ENCODE measurements at places on chromosomes 3 and 15.
A peak's percentile ranks its signal among the peaks of the same experiment; 100 is the strongest.

- no peak for DNase-seq
Measured at GRCh38 chr3:159458010-159458409, 530.6 kb upstream of the IL12A start.

DNA sequence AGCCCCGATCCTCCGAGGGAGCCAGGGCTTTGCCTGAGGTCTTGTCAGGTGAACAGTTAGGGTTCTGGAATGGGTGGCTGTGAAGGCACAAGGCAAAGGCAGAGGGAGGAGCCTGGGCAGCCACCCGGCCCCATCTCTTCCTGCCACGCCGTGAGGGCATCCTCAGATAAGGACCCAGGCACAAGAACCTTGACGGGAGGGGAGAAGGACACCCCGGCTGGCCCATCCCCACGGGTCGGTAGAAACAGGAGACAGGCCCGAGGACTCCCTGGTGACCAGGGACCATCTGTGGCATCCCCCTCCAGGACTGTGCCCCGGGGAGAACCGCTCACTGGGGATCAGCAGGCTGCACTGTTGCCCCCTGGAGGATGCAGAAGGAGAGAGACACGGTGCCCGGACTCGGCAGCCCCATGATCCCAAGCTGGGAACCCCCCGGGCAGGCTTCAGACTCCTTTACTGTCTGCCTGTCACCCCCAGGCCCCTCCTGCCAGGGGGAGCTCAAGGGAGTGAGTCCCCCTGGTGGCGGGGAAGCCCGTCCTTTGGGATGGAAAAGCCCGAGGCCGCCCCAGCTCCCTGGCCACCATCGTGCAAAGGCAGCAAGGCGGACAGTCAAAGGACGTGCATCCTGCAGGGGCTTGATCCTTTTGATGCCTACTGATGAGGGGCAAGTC, 12.3 kb upstream of the PCSK6 start:
- no peak for DNase-seq

- no peak for DNase-seq
Measured at GRCh38 chr15:69557707-69558409, 105.2 kb downstream of the RPLP1 start.

DNA sequence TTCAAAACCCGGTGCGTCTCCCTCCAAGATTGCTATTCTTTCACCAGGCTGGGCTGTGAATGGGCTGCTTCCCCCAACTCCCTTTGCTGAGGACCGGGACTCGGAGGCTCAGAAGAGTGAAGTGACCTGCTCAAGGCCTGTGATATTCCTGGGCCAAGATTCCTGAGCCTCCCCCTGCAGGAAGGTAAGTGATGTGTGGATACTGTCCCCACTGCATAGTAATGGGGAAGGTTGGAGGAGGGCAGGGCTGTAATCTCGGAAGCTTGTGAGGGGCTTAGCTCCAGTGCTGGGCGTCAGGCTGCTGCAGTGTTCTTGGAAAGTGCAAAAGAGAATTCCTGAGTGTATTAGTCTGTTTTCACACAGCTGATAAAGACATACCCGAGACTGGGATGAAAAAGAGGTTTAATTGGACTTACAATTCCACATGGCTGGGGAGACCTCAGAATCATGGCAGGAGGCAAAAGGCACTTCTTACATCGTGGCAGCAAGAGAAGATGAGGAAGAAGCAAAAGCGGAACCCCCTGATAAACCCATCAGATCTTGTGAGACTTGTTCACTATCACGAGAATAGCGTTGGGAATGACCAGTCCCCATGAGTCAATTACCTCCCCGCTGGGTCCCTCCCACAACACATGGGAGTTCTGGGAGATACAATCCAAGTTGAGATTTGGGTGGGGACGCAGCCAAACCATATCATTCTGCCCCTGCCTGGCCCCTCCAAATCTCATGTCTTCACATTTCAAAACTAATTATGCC, 67.6 kb downstream of the EFCAB12 start:
- DNase-seq, result no peak

DNA sequence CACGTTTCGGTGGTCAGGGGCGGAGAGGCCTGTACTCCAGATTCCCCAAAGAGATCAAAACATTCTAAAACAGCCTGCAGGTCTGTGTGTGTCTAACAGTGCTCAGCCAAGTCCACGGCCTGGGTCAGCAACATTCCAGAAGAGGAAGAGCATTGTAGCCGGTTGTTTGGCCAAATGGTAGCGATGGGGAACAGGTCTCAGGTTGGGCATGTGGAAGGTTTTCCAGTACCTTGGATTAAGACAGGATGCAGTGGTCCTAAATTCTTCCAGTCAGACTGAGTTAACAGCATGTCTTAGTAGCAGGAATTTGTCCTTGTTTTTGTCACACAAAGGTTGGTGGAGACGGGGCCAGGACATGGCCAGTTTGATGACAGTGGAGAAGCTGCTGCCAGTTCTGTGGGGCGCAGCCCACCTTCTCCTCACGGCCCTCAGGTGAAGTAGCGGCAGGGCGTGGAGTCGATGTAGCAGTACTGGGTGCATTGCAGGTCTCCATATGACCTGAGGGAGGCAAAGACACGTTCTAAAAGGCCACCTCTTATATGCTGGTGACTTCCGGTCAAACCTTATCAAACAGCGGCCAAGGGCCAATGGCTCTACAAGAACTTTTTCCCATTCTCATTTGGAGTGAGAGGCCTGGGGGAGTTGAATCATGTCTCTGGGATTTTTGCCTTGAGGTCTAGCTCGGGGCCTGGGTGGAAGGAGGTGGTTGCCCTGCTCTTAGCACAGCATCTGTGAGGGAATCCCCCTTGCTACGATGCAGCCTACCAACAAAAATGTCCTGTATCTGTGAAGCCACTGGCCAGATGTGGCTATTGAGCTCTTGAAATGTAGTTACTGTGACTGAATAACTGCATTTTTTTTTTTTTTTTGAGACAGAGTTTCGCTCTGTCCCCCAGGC, 24.1 kb downstream of the EAF1 start:
- DNase-seq, result no peak

DNA sequence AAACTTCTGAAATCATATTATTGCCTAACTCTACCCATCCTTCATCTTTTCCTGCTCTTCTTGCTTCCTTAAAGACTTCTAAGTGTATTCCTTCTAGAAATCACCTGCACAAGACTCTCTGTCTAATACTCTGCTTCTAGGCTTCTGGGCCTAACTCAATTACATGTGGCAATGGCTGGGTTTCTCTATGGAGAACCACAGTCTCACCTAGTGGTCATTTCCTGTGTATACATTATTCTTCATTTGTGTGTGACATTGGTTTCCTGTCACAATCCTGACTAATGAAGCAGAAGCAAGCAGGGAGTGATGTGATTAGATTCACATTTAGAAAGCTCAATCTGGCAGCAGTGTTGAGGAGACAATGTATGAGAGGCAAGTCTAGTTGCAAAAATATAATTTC, 16.9 kb upstream of the CLDN1 start:
- no peak for DNase-seq

- DNase-seq, result no peak
Measured at GRCh38 chr3:135487261-135487660, 478.3 kb upstream of the PPP2R3A start.

DNA sequence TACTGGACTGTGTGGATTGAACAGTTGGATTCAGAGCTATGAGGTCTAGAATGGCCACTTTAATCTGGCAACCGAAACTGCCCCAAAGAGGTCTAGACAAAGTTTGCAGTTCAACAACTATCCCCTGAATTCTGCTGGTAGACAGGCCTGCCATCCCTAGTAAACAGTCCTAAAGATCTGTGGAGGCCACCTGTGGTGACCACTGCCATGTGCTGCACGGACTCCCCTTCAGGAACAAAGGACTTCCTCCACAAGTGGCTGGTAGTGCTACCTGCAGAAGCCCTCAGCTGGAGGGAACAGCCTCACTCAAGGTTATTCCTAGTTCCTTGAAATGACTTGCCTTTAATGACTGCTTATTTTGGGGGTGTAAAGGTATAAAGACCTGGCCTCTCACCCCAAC, 6.1 kb downstream of the TNFAIP8L3 start:
- no peak for DNase-seq

- DNase-seq, result no peak
Measured at GRCh38 chr3:105798381-105798934, 70.4 kb downstream of the CBLB start.

DNA sequence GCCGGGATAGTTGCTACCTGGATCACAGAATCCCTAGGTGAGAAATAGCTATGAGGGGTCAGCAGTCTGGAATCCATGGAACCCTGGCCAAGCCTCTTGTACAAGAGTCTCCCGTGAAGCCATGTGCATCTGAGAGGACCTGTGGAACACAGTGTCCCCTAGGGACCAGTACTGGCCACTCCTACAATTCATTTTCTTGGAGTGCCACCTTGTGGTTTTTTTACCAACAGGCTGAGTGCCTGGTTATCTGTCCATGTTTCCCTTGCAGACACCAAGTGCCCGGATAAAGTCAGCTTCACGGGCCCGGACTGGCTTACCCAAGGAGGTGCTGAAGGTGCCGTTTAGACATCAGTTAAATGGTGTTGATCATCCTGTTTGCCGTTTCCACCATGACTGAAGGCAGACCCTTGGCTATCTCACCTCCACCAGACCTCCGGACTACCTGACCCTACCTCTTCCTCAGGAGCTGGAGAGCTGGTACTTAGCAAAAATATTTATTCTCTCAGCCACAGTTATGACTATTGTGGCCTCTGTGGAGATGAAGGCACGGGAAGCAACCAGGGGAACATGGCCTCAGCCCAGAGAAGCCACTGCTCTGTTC, 93.9 kb downstream of the RBPMS2 start:
- no peak for DNase-seq

- no peak for DNase-seq
Measured at GRCh38 chr3:43071313-43071893, 34.5 kb downstream of the POMGNT2 start.

DNA sequence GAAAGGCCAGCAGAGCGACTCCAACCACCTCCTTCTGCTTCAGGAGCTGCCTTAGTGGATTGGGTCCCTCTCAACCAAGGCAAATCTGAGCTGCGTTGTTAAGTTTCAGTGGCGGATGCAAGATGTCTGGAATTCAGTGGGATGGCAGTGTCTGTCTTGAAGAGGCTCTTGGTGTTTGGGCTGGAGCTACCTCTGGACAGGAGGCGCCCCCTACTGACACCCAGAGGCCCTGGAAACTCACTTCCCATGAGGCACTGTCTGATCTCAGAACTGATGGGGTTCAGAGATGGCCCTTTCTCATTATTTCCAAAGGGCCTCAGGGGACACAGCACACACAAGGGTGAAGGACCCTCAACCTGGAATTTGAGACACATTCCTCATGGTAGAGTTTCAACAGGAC, 6.0 kb upstream of the SLC28A1 start:
- DNase-seq, result peak; percentile 72

- peak; percentile 18 for DNase-seq
Measured at GRCh38 chr3:52983336-52983807, 62.5 kb downstream of the SFMBT1 start.

DNA sequence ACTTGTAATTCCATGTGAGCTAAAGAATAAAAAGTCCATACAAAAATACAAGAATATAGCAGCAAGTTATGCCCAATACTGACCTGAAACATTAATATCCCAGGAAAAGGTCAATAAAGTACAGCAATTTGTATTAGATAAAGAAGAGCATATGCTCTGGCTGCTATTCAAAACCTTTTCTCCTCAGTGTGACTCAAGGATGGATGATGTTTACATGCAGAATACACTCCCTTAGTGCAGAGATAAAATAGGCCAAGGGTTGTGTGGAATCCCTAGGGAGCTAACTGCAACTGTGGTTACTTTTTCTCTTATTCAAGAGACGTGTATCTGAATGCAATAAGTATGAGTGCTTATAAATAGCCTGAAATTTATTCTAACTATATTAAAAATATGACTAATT, 78.7 kb downstream of the SLC9A9 start:
- DNase-seq, result no peak

- no peak for DNase-seq
Measured at GRCh38 chr3:156170571-156170970, 50.2 kb downstream of the KCNAB1 start.

DNA sequence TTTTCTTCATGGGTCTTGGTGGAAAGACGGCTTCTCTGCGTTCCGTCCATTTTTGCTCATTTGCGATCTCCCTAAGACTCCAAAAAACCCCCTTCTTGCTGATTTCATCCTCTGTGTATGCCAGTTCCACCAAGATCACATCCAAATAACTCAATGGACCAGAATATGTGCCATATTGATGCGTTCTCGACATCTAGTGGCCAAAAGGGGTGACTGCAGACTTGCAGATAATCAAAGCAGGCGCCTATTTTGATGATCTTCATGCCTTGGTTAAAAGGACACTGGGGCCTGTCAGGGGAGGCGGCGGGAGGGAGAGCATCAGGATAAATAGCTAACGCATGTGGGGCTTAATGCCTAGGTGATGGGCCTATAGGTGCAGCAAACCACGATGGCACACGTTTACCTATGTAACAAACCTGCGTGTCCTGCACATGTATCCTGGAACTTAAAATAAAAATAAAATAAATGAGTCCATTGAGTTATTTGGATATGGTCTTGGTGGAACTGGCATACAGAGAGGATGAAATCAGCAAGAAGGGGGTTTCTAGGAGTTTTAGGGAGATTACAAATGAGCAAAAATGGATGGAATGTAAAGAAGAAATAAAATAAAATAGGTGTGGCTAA, 104.2 kb upstream of the RAD18 start:
- peak; percentile 55 for DNase-seq

GRCh38 chr3:139226731-139227130, 117.1 kb upstream of the MRPS22 start:
- DNase-seq, result no peak

DNA sequence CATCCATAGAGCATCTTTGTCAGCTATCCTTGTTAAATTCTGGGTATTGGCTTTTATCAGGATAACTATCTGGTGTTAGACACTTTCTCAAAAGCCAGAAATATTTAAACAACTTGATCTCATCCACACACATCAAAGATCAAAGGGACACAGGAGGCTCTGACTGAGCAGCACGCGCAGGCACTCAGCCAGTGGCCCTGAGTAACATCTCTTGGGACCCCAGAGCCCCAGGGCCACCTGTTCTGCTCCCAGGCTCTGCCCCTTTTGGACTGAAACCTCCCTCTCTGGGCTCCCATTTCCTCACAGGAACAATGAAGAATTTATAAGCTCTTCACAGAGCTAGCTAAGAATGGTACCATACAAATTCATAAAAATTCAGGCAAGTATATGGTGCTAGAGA, 16.1 kb downstream of the ATP10A start:
- DNase-seq, result no peak

DNA sequence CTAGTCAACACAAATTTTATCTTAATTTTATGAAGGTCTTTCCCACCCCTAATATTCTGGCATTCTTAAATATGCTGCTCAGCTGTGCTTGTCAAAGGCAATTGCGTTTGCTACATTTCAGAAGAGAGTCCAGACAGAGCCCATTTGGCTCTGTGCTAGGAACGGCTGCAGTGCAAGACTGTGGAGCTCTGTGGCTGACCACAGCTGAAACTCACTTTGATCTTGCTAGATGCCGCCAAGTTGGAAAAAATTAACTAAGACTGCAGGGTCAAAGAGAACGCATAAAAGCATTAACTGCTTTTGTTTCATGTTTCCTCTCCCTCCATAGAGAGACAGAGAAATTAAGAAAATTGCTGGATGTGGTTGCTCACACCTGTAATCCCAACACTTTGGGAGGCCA, 7.6 kb upstream of the PPP1R2 start:
- no peak for DNase-seq

DNA sequence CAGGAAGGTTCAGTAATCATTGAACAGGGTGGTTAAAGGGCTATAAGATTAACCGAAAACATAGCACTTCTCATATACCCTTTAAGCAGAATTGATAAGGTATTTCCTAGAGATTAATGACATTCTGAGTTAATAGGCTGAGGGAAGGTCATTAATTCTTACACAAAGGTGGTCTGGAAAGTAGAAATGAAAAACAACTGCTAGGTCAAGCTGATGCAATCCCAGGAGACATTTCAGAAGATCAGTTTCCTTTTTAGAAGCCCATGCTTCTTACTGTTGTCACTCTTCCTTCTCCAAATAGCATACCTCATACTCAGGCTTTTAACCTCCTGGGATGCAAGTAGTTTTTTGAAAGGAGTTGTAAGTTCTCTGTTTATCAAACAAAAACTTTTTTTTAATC, 8.8 kb downstream of the FILIP1L start:
- no peak for DNase-seq

Data from femur (tissue), 1 donor.